Astrocyte of the spinal cord (primary cell): ENCODE measurements at places on chromosomes 7 and 10.

GRCh38 chr7:116862951-116863670 lies 724 bp downstream of the CAPZA2 start:
- peak; percentile 46 for DNase-seq

DNA sequence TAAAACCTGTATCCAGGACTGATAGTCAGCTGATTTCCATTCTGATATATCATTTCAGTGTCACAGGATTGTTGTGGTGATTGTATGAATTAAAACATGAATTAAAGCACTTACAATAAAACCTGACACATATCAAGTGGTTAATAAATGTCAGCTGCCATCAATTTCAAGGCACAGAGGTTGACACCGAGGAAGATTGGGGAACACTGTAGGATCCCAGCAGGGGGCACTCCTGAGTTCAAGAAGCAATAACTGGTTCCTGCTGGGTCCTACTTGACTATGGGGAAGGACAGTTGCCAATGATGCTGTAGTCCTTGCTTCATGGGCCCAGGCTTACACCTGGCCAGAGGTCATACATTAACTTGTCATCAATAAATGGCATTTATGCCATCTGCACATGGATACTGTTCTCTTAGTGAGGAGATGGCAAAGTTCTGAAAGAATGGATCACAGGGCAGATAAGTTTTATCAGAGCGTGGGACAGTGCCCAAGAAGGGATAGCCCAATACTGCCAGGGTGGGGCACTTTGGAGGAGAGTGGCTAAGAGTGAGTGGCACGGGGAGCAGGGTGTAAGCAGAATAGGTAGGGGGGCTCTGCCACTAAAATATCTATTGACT lies 24.1 kb downstream of the FZD1 start:
- no peak for DNase-seq

DNA sequence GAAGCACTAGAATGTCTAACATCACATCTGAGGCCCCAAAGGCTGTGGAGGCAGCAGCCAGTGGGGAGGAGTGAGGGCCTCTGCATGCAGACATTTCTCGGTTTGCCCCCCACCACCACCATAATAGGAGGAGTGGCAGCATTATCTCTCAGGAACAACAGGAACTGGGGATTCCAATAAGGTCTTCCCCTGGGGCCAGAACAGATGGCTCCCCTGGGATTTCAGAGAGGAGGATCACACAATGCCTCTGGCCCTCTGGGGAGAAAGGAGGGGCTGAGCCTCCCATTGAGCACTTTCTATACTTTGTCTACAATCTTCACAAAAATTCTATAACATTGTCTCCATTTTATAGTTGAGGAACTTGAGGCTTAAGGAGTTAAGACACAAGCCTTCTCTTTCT lies 61.1 kb downstream of the GRID1 start:
- DNase-seq = no peak

- no peak for DNase-seq
Observed at GRCh38 chr10:119355930-119356329, 148.6 kb downstream of the GRK5 start.

GRCh38 chr7:148083448-148083847 lies 507.1 kb upstream of the C7orf33 start:
- no peak for DNase-seq

- DNase-seq = no peak
Observed at GRCh38 chr7:71236230-71237105, 104.5 kb downstream of the GALNT17 start.

DNA sequence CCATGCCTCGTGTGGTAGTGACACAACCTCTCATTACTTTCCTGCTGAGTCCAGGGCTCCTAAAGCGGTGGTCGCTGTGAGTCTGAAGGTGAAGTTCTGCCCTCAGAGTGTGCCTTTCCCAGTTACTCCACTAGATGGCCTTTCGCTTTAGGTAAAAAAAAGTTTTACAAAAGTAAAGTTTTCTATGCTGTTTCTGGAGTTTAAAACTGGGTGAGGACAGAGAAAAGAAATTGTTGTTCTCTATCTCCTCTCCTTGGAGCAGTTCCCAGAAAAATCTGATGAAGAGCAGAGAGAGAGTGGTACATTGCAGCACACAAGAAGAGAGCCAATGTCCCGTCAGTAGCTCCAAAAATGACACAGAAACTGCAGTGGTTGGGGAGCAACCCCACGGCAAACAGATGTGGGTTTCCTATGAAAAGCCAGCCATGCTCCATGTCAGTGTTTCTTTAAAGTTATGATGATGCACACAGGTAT lies 257.1 kb downstream of the GLI3 start:
- peak; percentile 62 for DNase-seq

GRCh38 chr10:48605786-48606529 lies 1.1 kb upstream of the ARHGAP22 start:
- peak; percentile 53 for DNase-seq

DNA sequence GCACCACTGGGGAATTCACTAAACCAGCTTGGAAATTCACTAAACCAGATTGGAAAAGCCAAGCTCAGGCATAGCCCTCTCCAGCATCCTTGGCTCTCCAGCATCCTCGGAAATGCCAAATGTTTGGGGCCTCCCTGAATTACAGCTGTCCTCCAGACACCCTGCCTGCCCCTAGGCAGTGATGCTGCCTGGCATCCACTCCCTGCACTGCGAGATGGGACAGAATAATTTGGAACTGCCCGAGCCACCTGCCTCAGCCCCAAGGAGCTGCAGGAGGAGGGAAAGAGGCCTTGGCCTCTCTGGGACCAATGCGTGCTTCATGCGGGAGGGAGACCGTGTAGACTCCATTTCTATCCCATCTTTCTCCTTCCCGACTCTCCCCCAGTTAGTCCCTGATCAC lies 64.3 kb downstream of the INSIG1 start:
- no peak for DNase-seq

- peak; percentile 73 for DNase-seq
Observed at GRCh38 chr7:143882020-143882603, 19.9 kb downstream of the TCAF1 start.

DNA sequence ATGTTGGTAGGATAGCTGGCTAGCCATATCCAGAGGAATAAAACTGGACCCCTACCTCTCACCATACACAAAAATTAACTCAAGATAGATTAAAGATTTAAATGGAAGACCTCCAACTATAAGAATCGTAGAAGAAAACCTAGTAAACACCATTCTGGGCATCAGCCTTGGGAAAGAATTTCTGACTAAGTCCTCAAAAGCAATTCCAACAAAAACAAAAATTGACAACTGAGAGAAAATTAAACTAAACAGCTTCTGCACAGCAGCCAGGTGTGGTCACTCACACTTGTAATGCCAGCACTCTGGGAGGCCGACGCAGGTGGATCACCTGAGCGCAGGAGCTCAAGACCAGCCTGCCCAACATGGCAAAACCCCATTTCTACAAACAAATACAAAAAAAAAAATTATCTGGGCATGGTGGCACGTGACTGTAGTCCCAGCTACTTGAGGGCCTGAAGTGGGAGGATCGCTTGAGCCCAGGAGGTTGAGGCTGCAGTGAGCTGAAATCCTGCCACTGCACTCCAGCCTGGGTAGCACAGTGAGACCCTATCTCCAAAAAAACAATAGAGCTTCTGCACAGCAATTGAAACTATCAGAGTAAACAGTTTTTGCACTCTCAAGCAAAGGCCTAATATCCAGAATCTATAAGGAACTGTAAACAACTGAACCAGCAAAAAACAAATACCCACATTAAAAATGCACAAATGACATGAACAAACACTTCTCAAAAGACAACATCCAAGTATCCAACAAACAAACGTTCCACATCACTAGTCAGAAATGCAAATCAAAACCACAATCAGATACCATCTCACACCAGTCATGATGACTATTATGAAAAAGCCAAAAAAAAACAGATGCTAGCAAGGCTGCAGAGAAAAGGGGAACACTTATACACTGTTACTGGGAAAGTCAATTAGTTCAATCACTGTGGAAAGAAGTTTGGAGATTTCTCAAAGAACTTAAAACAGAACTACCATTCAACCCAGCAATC lies 4.8 kb downstream of the CRPPA start:
- DNase-seq = peak; percentile 63

GRCh38 chr7:38189231-38189938 lies 11.3 kb downstream of the STARD3NL start:
- no peak for DNase-seq

DNA sequence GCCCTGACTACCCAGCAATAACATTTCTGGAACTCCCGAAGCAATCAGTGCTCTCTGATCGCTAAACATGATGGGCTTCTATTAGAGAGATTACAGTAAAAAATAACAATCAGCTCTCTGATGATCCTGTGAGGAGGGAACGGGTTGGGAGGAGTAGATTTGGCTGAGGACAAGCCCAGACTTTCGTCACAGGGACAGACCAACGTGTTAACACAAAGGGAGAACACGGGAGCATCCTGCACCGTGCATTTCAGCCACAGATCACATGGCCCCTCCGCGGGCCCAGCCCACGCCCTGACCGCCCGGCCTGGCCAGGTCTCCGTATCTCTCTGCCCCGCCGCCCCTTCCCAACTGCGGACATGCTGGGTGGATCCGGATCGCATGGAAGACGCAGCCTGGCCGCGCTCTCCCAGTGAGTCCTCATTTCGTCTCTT lies 95.0 kb upstream of the AGBL3 start:
- peak; percentile 97 for DNase-seq

DNA sequence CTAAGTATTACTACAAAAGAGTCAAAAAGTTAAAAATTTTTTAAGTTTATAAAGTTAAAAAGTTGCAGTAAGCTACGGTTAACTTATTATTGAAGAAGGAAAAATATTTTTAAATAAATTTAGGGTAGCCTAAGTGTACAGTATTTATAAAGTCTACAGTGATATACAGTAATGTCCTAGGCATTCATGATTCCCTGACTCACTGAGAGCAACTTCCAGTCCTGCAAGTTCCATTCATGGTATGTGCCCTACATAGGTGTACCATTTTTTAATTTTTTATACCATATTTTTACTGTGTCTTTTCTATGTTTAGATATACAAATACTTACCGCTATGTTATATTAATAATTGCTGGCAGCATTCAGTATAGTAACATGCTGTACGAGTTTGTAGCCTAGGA lies 92.3 kb downstream of the CTNNA3 start:
- DNase-seq = no peak

DNA sequence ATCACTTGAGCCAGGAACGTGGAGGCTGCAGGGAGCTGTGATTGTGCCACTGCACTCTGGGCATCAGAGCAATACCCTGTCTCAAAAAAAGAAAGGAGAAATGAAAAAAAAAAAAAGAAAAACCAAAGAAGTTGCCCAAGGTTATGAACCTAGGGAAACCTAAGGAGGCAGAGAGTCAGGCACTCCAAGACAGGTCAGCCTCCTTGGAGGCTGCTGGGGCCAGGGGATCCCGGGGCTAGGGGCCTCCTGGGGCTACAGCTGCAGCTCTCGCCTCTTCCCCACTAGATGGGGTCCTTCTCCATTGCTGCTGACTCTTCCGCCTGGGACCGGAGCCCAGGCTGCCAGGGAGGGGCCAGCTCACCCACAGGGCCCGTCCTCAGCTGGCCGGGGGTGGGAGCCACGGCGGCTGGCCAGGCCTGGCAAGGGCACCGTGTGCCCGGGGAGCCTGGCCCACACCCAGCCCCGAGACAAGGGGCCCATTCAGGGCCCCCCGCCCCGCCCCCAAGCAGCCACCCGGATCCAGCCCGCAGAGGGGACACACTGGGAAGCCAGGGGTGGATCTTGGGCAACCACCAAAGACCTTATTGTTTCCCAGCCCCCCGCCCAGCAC lies 1.7 kb upstream of the SPACDR start:
- peak; percentile 80 for DNase-seq

GRCh38 chr7:27185854-27186667 lies 1.0 kb upstream of the HOXA11 start:
- no peak for DNase-seq

DNA sequence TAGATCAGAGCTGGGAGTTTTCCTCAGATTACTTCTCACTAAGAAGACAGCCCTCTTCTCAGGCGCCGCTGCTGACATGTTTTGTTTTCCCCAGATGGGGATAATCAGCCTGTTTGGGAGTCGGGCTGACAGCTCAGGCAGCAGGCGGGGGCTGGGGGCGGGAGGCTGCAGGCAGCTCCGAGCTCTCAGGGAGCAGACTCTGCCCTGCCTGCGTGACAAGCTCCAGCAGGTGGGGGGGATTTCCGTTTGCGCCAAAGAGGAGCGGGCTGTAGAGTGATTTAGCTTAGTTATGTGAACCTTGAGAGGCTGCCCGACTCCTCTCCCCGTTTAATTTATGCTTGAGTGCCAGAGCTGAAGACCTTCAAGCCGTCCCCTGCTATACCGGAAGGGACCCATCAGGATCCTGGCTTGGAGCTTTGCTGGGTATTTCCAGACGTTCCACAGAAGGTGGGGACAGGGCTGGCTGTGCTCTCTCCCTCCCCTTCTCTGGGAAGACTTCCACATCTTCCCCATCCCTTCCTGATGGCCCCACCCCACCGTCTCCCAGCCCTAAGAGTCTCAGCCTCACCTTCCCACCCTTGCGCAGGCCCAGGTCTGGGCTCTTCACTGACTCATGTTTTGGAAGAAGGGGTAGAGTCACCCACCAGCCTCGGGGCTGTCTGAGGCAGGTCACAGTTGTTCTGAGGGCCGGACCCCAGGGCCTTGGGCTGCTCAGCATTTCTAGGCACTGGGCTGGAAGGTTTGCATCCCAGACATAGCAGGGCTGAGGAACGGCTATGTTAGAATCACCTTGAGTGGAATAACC lies 24.7 kb upstream of the ADCYAP1R1 start:
- no peak for DNase-seq

GRCh38 chr7:133770863-133771492 lies 356.2 kb upstream of the LRGUK start:
- peak; percentile 65 for DNase-seq

- DNase-seq = peak; percentile 68
Observed at GRCh38 chr7:70325509-70326101, 727.3 kb downstream of the AUTS2 start.

DNA sequence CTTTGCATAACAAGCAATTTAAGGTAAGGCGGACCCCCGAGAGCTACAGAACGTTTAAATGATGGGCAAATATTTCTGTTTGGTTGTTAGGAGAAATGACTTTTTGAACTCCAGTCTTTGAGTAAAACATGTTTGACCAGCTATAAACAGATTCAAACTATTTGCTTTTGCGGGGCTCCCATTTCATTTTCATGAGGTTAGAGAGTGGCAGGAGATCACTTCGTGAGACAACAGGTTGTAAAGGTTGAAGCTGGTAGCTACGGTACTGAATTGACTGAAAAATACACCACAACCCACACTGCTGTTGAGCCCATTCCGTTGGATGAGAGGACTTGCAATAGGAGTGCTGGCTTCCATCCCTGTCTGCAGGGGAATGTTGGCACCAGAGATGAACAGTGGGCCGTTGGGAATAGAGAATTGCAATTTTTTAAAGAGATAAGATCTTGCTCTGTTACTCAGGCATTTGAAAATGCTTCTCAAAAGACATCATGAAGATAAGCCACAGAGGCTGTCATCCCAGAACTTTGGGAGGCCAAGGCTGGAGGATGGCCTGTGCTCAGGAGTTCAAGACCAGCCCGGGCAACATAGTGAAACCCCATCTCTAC lies 65.7 kb upstream of the CARD11 start:
- DNase-seq = no peak
